ENCODE measurements at places on chromosomes 7 and 10.

- H3K36me3 ChIP-seq: no peaks in the 10 kb centered on the region
- no peaks in the 10 kb centered on the region for H3K4me1 ChIP-seq
- H3K27ac ChIP-seq: no peak overlapping the region
- H3K4me3 ChIP-seq: no peak overlapping the region
- no peak for DNase-seq
Measured at GRCh38 chr10:36592964-36593363, 532.4 kb upstream of the ANKRD30A start.

- no peaks in the 10 kb centered on the region for H3K27me3 ChIP-seq
- H3K4me3 ChIP-seq: no peak overlapping the region
- H3K36me3 ChIP-seq: peaks cover 13% of the 10 kb centered on the region
Measured at GRCh38 chr7:129626896-129627295, 15.4 kb downstream of the NRF1 start.

- no peak overlapping the region for H3K27ac ChIP-seq
- no peak overlapping the region for H3K4me3 ChIP-seq
- H3K27me3 ChIP-seq: no peaks in the 10 kb centered on the region
- no peaks in the 10 kb centered on the region for H3K4me1 ChIP-seq
- no peaks in the 10 kb centered on the region for H3K36me3 ChIP-seq
- DNase-seq: no peak
Measured at GRCh38 chr7:33964417-33965182, 59.3 kb downstream of the BMPER start.

- H3K27ac ChIP-seq: no peak overlapping the region
- no peak for DNase-seq
- H3K36me3 ChIP-seq: no peaks in the 10 kb centered on the region
- H3K4me3 ChIP-seq: no peak overlapping the region
- no peaks in the 10 kb centered on the region for H3K27me3 ChIP-seq
- H3K4me1 ChIP-seq: no peaks in the 10 kb centered on the region
Measured at GRCh38 chr10:24374134-24374915, 165.4 kb downstream of the KIAA1217 start.

DNA sequence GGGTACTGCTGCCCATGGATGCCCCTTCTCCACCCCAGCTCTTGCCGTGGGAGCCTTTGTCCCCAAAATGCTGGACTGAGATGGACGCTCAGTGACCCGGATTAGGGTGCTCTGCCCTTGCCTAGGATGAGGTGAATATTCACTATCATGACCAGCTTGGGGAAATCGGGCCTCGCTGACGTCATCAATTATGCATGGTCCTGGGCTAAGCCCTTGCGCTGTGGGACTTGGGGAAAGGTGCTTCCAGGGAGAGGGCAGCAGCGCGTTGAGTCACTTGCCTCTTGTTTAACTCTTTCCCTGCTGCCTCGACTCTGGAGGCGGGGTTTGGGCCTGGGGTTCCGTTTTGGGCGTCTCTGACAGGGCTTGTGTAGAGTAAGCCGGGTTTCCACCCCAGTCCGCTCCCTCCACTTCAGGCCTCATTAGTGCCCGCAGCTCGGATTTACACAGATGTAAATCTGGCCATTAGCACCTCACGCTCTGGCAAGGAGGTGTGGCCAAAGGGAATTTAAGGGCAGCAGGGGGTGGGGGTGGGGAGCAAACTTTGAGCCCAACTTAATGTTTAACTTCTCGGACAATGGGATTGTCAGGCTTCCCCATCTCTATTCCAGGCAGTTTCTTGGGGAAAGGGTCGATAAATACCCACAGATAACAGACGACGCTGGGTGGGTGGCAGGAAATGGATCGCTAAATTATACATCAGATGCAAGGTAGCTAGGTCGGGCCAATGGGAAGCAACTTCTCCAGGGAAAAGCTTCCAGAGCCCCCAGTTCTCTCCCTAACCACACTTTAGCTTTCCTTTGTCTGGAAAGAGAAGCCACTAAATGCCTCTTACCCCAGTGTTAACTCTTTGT, 51.3 kb upstream of the TCF7L2 start:
- no peak overlapping the region for H3K27ac ChIP-seq
- H3K4me3 ChIP-seq: no peak overlapping the region
- H3K36me3 ChIP-seq: no peaks in the 10 kb centered on the region
- DNase-seq: no peak
- H3K27me3 ChIP-seq: no peaks in the 10 kb centered on the region

DNA sequence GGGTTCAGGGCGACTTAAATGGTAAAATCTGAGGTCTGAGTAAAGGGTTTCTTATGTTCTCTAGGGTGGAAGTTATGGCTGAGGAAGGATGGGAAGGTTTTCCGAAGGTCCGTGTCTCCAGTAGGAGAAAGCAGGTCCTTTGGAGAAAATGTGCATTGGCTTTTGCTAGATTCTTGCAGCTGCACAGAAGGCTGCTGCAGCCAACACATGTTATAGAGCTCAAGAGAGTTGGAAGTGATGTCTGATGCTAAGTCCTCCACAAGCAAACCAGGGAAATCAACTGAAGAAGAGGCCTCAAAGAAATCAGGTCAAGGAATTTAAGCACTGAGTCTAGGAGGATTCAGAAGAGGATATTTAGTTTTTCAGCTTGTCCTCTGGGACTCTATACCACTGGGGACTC, 404.6 kb downstream of the LRMDA start:
- no peak overlapping the region for H3K27ac ChIP-seq
- H3K4me1 ChIP-seq: no peaks in the 10 kb centered on the region
- no peak for DNase-seq
- H3K4me3 ChIP-seq: no peak overlapping the region

GRCh38 chr10:43354879-43355380, 16.5 kb upstream of the FXYD4 start:
- H3K27me3 ChIP-seq: peaks cover 2% of the 10 kb centered on the region
- H3K27ac ChIP-seq: no peak overlapping the region
- H3K4me3 ChIP-seq: no peak overlapping the region
- H3K4me1 ChIP-seq: peaks cover 7% of the 10 kb centered on the region
- DNase-seq: no peak

GRCh38 chr10:109966961-109967738, 40.6 kb upstream of the ADD3 start:
- H3K27ac ChIP-seq: no peak overlapping the region
- no peak overlapping the region for H3K4me3 ChIP-seq
- no peak for DNase-seq
- no peaks in the 10 kb centered on the region for H3K36me3 ChIP-seq
- no peaks in the 10 kb centered on the region for H3K27me3 ChIP-seq
- no peaks in the 10 kb centered on the region for H3K4me1 ChIP-seq
